ENCODE measurements at places on chromosomes 2 and 18. TPM values are rescaled to one million over a fixed set of nuclear protein-coding genes. Genes with fewer than 3 reads are reported as not detected.

- no peak for DNase-seq
These were observed 24.4 kb downstream of the SCN9A start for GRCh38 chr2:166351319-166351718.

DNA sequence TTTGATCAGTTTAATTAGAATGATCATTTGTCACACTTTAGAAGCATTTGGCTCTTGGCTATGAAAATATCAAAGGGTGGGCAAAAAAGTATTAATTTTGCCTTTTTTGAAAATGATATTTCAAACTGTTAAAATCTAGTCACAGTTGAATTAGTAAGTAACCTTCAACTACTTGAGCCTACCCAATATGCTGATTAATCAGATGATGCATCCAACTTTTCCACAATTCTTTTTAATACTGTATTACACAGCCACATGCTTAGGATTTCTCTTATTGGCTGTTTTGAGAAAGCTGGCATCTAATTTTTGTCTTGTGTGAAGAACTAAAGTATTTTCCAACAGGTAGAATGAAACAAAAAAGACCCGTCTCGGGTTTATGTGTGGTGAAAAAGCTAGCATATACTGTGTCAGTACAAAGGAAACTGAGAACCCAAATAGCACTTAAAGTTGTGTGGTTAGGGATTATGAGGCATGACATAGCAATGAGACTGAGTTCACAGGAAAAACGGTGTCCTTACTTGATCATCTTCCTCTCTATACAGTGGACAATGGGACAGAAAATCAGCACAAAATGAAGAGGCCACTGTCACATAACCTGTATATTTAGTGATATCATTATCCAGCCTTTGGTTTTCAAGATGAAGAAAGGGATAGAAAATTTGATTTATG is 11.7 kb downstream of the OSBPL6 start:
- no peak for DNase-seq

- no peak for DNase-seq
These were observed 520.0 kb downstream of the SLC4A3 start for GRCh38 chr2:220147161-220148038.

The ALPG gene
- under 0.01 TPM for total RNA-seq

The CIB4 gene
- not detected for total RNA-seq

The TANC1 gene
- total RNA-seq, result 7.3 TPM

All from hematopoietic multipotent progenitor cell (in vitro differentiated cells).